Stimulated activated CD4-positive, alpha-beta T cell treated with anti-CD3 and anti-CD28 coated beads, Interleukin-15, amount 100 ng/mL, for 24 hours (primary cell): ENCODE measurements at places on chromosomes 6 and 20.
A peak's percentile ranks its signal among the peaks of the same experiment; 100 is the strongest.

- DNase-seq = no peak
These were observed 5.3 kb upstream of the ZNF184 start for GRCh38 chr6:27478141-27478705.

GRCh38 chr20:38094373-38094891, 60.9 kb downstream of the RPRD1B start:
- DNase-seq = peak; percentile 30

- DNase-seq = no peak
These were observed 84.4 kb downstream of the PLCG1 start for GRCh38 chr20:41221614-41222218.

DNA sequence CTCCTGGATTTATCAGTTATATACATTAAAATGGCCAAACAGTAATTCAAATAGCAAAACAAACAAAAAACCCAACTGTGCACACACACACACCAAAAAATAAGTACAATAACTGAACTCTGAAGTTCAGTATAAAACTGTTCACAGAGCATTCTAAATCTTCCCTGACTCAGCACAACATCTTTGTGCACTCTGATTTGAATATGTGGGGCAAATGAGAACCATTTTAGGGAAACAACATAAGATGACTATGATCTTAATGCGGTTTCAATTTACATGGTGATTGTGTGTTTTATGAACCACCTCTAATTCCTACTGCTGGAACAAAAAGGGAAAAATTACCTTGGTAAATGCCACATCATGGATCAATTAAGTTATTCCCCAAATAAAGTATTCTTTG, 41.7 kb downstream of the PLAGL1 start:
- no peak for DNase-seq

DNA sequence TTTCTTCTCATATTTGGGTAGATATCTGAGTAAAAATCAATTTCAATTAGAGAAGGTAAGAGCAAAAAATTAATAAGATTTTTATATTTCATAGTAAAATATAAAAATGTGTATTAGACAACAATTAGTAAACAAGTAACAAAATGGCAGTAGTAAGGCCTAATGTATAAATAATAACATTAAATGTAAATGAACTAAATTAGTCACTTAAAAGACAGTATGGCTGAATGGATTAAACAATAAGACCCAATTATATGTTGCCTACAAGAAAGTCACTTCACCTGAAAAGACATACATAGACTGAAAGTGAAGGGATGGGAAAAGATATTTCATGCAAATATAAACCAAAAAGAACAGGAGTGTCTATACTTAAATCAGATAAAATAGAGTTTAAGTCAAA, 147.6 kb downstream of the TRMT11 start:
- no peak for DNase-seq

DNA sequence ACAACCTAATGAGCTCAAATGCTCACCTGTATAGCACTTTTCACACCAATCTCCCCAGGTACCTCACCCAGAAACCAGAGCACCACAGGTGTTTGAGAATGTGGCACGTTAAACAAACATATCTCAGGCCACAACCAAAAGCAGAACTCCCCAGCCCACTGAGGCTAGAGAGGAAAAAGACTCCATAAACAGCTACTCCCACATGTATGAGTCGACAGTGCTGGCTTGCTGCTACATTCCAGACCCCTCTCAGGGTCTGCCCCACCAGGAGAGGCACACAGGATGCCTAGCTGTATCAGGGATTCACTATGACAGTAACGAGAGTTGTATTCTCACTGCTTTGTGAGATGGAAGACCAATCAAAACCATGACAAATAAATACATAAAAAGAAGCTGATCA, 242.6 kb upstream of the ARID1B start:
- DNase-seq = no peak

DNA sequence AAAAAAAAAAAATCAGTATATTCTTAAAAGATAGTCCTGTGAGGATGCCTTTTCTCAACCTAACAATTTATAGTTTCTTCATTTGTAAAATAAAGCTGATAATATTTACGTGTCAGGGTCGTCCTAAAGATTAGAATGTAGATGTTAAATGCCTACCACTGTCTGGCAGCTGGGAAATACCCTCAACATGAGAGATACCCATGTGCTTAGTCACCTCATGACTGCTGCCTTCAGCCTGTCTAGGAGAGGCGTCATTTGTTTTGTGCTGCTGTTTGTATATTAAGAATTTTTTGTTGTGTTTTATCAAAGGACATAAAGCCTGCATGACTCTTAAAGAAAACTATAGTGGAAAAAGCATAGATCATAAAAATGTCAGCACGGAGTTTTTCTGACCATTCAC, 9.5 kb downstream of the FAM120B start:
- no peak for DNase-seq

DNA sequence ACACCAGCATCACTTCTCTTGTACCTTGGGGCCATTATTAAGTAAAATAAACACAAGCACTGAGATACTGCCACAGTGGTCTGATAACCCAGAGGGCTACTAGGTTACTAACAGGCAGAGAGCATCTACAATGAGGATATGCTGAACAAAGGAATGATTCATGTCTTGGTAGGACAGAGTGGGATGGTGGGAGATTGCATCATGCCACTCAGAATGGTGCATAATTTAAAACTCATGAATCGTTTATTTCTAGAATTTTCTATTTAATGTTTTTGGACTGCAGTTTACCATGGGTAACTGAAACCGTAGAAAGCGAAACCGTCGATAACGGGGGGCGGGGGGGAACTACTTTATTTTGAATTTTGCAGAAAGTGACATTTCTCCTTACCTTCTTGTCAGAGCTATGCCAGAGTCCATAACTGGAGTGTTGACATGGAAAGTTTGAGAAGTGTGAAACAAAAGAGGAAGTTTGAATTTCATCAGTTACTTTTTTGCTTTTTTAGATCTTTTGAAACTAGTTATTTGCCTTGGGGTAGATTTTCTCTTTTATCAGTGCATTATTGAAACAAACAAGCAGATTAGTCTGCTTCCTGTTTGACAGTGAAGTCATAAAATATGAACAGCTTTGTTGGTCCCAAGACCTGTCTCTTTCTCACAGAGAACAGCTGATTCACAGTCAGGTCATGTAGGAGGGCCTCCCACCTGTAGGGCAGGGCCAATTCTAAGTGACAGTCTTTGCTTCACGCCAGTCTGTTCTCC, 124.9 kb downstream of the KLHL32 start:
- peak; percentile 11 for DNase-seq

GRCh38 chr6:43890197-43891062, 120.4 kb downstream of the VEGFA start:
- no peak for DNase-seq

DNA sequence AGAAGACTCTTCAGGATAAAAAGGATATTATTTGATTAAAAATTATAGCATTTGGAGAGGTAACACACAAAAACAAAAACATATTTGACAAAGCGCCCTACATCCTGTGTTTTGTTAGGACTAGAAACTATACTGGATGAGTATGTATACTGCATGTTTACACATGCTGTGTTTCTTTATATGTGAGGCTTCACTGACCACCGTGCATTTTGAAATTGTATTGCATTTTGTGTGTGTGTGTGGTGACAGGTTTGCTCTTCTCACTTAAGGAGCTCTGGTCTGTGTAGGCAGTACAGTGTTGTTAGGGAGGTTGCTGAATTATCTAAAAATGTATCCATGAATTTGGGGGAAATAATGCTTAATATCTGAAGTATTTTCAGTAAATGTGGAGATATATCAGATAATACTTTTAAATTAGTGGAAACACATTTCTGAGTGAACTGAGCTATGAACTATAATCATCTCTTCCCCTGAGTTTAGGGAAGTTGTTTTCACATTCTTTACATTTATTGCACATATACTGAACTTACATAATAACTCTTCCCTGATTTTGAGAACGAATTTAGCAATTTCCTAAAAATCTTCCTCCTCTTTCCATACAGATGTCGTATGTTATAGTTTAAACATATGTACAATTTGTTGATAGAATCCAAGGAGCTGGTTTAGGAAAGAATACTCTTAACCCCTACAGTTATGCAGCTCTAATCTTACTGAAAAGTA, 43.3 kb downstream of the TMEM170B start:
- no peak for DNase-seq

DNA sequence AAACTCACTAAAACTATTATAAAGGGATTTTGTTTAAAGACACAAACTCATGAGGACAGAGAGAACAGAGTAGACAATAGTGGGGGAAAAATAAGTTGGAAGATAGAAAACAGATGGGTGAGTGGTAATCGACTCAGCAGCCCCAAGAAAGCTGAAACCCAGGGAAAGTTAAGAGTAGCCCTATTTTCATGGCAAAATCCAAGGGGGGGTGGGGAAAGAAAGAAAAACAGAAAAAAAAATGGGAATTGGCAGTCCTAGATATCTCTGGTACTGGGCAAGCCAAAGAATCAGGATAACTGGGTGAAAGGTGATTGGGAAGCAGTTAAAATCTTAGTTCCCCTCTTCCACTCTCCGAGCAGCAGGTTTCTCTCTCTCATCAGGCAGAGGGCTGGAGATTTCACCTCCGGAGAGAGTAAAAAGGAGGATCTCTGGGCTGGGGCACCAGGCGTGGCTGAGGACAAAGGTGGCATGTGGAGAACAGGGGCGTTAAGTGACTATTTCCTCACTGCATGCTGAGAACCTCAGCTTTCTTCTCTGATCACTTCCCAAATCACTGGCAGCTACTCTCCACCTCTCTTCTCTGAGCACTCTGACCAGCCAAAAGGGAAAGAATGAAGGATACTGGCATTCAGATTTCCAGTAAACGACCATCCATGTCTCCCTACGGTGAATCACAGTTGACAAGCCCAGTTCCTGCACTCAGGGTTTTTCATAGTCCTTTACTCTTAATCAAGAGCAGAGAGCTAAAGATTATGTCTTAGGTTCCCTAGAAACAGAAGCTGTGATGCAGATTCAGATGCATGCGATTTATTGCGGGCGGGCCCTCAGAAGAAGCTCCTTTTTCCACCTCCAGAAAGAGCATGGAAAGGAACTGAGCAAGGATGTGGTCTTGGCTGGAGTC, 7.3 kb upstream of the RNF24 start:
- DNase-seq = no peak

DNA sequence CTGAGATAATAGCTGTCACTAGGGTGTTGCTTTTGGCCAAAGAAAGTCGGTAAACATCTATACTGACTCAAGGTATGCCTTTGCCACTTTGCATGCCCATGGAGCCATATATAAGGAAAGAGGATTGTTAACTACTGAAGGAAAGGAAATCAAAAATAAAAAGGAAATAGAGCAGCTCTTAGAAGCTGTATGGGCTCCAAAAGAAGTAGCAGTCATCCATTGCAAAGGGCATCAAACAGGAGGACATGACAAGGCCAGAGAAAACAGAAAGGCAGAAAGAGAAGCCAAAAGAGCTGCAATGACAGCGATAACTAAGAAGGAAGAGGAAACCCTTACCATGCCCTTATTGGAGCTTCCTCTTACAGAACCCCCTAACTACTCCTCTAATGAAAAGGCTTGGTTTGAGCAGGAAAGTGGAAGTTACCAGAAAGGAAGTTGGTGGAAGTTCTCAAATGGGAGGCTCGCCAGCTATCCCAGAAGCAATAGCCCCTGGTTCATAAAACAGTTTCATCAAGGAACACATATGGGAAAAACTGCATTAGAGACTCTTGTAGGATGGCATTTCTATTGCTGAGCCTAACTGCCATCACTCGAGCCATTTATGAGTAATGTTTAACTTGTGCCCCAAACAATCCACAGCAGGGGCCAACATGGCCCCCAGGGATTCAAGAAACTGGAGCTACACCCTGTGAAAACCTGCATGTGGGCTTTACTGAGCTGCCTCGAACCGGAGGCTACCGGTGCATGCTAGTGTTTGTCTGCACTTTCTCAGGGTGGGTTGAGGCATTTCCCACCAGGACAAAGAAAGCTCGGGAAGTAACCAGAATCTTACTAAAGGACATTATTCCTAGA, 7.0 kb downstream of the IL22RA2 start:
- no peak for DNase-seq

DNA sequence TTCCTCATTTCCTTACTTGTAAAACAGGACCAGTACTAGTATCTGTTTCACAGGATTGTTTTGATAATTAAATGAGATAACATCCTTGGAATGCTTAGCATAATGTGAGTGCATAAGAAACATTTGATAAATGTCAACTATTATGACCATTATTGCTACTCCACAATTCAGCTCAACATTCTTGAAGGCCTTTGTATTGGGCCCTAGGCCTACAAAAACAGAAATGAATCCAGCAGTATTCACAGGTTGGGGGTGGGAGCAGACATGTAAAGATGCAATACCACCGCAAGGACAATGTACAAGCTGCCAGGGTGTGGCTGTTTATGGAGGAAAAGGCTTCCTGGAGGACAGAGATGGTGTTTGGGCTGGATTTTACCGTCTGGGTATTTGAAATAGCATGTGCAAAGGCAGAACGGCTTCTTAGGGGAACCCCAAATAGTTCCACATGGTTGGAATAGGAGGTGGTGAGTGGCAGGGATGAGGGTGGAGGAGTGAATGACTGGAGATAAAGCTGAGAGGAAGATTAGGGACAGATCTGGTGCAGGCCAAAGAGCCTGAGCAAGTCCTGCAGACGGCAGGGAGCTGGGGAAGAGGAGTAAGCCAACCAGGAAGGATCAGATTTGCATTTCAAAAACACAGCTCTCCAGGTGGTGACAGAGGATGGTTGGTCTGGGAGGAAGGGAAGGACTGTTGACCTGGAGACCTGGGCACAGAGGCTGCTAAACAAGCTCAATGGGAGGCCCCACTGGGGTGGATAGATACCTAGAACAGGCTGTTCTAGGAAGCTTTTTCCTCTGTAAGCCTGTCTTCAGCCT, 57.0 kb upstream of the EPB41L1 start:
- DNase-seq = no peak

GRCh38 chr6:32252331-32253009, 28.6 kb upstream of the NOTCH4 start:
- DNase-seq = no peak

DNA sequence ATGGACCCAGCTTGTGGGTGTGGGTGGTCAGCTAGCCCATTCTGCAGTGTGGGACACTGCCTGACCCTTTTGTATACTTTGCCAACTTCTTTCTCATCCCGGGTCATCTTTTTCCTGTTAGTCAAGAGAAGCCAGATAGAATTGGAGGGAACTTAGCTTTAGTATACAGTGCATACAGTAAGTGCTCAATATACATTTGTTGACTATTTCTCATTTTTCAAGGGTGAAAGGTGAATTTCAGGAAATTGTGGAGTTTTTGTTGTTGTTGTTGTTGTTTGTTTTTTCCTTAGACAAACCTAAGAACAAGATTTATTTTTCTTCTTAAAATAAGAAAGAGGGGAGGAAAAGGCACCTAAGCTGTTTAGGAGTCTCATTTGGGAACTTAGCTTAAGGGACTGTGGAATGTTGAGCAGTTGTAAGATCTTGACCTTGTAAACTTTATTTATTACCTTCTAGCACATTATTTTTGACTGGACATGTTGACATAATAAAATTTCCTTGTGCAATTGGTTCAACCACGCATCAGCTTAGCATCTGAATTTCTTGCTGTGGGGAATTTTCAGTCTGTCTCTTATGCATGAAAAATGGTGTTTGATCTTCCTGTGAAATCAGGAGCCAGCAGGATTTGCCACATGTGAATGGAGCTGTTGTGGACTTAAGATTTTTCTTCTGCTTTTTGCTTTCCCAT, 113.6 kb downstream of the ARID1B start:
- DNase-seq = no peak

DNA sequence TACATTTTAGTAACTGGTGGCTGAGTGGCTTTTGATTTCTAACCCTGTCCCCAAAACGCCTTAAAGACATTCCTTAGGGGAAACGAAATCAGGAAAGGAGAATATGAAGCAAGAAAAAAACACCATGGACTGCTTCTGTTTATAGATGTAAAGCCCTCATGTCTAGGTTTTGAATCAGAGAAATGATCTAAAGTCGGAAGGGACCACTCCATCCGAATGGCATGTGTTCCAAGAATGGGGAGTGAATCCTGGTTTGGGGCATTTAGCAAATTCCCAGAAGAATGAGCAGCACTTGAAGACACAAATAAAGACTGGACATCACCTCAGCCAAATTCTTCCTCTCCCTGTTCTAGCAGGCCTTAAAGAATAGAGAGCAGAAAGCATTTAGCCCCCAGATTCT, 65.6 kb downstream of the CAP2 start:
- DNase-seq = no peak
